Central memory CD4-positive, alpha-beta T cell (primary cell): ENCODE measurements at places on chromosomes 12 and 14.

DNA sequence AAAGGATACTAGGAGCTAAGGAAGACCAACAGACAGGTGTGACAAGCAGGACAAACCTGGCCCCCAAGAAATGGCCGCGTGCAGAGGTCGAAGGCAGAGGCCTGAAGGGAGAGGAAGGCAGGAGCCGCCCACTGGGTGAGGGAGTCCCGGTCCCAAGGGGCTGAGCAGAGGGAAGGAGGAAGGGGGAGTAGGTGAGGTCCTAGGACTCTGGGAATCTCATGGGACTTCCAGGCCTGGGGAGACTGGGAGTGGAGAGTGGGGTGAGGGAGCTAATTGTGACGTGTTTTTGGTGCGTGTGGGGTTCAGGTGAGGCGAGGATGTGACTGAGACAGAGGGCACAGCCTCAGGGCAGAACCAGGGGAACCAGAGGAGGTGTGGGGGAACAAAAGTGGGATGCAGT, 11.7 kb upstream of the FLVCR2 start:
- DNase-seq: no peak

DNA sequence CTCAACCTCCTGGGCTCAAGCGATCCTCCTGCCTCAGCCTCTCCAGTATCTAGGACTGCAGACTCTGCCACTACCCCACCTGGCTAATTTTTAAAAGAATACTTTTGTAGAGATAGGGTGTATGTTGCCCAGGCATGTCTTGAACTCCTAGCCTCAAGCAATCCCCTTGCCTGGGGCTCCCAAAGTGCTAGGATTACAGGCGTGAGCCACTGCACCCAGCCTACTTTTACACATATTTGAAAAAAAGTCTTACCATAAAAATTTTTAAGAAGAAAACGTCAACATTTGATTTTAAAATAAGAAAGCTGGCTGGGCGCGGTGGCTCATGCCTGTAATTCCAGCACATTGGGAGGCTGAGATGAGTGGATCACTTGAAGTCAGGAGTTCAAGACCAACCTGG, 46.5 kb downstream of the DCAF5 start:
- no peak for DNase-seq

DNA sequence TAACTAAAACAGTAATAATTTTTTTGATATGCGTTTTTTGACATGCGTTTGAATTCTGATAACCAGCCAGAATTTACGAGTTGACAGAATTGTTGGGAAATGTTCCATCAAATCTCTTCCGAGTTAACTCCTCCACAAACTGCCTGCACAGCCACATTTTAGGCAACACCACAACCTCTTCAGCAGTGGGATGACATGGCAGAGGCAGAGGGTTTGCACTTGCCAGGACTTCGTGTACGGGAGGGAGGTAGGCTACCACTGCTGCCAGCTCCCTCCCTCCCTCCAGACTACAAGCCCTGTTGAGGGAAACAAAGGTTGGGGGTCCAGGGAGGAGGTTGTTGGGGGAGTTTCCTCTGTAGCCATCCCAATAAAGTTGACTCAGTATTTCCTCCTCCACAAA, 14.5 kb upstream of the ACTR6 start:
- DNase-seq: no peak

- no peak for DNase-seq
Measured at GRCh38 chr14:95254288-95254687, 65.4 kb downstream of the CLMN start.

DNA sequence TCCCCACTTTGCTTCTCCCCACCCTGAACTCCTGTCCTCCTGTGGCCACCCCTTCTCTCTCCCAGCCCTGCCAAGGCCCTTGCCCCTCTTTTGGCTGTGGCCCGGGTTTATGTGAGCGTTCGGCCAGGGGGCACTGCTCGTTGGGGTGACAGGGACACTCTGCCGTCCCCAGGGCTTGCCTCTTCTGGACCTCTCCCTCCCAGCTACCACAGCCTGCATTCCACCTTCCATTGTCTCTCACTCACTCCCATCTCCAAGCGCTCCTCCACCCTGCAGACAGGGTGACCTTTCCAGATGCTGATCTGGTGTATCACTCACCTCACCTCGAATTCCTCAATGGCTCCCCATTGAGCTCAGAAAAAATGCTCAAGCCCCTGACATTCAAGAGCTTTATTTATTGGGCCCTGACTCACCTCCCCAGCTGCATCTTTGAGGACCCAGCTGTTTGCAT, 1.4 kb downstream of the SERPINA9 start:
- no peak for DNase-seq

DNA sequence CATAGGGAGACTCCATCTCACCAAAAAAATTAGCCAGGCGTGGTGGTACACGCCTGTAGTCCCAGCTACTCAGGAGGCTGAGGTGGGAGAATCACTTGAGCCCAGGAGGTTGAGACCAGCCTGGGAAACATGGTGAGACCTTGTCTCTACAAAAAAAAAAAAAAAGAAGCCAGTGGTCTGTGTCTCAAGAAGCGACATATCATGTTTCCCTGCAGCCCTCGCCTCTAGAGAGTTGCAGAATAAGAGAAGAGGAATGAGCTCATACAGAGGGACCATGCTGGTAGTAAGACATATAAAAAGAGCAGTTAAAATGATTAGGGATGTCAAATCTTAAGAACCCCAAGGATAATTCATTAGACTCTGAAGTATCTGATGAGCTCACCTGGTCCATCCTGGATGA, 39.4 kb upstream of the BICDL1 start:
- DNase-seq: no peak

DNA sequence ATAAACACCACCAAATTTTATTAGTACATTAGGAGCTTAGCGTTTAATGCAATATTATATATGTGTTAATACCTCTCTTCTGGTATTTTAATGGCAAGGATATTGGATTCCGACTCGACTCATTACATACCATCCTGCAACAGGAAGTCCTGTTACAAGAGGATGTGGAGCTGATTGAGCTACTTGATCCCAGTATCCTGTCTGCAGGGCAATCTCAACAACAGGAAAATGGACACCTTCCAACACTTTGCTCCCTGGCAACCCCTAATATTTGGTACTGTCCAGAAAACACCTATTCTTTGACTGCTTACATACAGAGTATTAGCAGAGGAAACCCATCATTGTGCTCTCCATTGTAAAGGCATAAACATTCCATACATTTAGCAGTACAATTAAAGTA, 45.2 kb downstream of the VEZT start:
- DNase-seq: no peak

- no peak for DNase-seq
Measured at GRCh38 chr14:81398196-81398891, 1.8 kb downstream of the STON2 start.

GRCh38 chr12:29546000-29546399, 48.5 kb upstream of the OVCH1 start:
- DNase-seq: no peak

GRCh38 chr12:53572134-53572758, 53.9 kb downstream of the ATF7 start:
- DNase-seq: no peak

DNA sequence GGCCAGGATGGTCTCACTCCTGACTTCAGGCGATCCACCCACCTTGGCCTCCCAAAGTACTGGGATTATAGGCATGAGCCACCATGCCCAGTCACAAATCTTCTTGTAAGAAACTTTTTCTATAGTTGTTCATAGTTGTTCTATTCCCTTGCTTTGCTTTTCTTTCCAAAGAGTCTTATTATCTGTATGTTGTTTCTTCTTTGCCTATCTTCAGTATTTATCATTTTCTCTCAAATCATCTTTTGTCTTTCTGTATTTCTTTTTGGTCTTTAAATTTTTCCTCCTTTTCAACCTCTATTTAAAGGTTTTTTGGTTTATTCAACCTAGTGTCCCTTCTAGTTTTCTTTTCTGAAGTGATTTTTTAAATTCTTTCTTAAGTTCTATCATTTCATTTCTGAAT, 68.7 kb downstream of the LRP6 start:
- DNase-seq: no peak

DNA sequence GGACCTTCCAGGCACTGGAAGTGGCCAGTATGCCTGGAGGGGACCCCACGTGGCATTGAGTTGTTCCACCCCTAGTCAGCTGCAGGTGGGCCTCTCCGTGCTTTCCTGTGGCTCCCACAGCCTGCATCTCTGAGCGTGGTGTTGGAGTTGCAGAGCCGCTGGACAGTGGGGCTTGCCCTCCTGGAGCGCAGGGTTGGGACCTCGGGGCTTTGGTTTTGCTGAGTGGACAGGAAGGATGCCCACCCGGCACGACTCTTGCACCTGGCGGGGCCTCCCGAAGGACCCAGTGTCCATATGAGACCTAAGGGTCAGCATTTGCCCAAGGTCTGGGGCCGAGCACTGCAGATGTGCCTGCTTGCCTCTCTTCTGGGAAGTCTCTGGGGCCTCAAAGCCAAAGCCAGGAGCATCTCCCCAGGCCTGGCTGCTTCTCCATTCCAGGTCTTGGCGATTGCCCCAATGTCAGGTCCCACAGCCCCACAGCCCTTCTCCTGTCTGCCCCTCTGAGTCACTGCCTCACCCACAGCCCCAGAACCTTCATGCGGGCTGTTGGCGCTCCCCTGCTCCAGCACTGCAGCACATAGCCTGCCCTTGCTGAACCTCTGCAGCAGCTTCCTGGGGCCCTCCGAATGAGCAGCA, 1.5 kb downstream of the PACS2 start:
- DNase-seq: no peak

- DNase-seq: no peak
Measured at GRCh38 chr12:51424094-51424661, 453 bp upstream of the SLC4A8 start.

- no peak for DNase-seq
Measured at GRCh38 chr12:128079-128478, 61.5 kb downstream of the IQSEC3 start.

GRCh38 chr14:94029671-94030203, 3.6 kb downstream of the OTUB2 start:
- no peak for DNase-seq

DNA sequence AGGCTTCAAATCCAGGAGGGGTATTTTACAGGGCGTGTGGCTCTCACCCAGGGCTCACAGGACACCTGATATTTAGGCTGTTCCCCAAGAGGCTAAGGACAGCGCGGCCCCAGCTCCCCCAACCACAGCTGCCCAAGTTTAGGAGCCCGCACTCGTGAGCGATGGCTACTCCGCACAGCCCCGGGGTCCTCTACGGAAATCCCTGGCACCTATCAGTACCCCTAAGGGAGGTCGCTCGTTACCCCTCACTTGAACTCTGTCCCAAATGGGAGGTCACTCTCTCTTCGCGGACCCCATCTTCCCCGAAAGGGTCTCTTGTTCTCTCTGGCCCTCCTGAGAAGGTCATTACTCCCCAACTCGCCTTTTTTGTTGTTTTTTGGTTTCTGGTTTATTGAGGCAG, 708 bp upstream of the P2RX4 start:
- no peak for DNase-seq

GRCh38 chr12:71768900-71769299, 14.2 kb downstream of the RAB21 start:
- DNase-seq: no peak

DNA sequence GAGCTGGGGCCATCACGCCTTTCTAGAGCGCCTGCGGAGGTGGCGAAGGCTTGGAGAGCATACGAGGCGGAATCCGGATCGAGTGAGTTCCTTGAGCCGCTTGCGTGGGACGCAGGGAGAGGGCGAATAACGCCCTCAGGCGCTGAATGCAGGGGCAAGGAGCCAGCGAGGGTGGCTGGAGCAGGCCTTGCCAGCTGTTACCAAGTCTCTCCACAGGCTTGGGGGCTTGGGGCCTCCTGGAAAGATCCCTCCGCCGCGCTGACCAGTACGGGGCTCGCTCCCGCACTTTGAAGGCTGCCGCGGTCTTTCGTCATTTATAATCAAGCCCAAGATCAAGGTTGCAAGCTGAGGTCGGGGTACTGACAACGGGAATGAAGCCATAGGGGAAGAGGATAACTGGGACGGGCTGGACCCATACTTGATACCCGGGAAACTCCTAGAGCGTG, 1.2 kb downstream of the FLRT2 start:
- no peak for DNase-seq

DNA sequence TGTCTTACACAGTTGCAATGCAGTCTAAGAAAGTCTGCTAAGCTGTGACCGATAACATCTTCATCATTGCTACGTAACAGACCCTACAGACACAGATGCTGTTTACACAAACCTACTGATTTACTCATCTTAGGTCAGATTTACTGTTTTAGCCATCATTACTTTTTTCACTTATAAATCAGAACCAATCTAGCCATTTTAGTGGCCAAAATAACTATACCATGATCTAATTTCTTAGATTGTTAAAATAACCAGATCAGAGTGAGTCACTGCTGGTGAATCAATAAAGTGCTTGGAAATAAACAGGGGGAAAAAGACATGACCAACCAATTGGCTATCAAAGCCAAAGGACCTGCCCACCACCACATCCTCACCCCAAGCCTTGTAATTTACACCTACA, 57.0 kb upstream of the FOXN3 start:
- no peak for DNase-seq

GRCh38 chr14:63387711-63388110, 69.0 kb upstream of the GPHB5 start:
- no peak for DNase-seq

- no peak for DNase-seq
Measured at GRCh38 chr12:129893691-129894090, 10.1 kb downstream of the TMEM132D start.
